Hindlimb muscle (tissue), 1 donor: ENCODE measurements at places on chromosomes 16 and 17. TPM values are rescaled to one million over a fixed set of nuclear protein-coding genes. Genes with fewer than 3 reads are reported as not detected.

Gene MMP28
- polyA plus RNA-seq: 4.5 TPM

Gene NTN3
- 4.4 TPM for polyA plus RNA-seq

Gene UTP4
- polyA plus RNA-seq: 37.2 TPM

Gene TMEM238L
- 0.13 TPM for polyA plus RNA-seq

Gene BAIAP3
- 0.72 TPM for polyA plus RNA-seq

Gene RRN3
- 30.9 TPM for polyA plus RNA-seq

Gene PCGF2
- polyA plus RNA-seq: 32.7 TPM

Gene VTN
- 1.2 TPM for polyA plus RNA-seq

Gene EPN3
- 1.5 TPM for polyA plus RNA-seq

Gene ATP2A3
- polyA plus RNA-seq: 7.3 TPM

Gene TP53TG3B
- polyA plus RNA-seq: not detected

Gene ATP2A1
- polyA plus RNA-seq: 758 TPM

Gene IRX6
- polyA plus RNA-seq: 0.18 TPM

Gene SMIM36
- polyA plus RNA-seq: 0.09 TPM

Gene TRPV2
- polyA plus RNA-seq: 4.6 TPM

Gene TMEM219
- 61.2 TPM for polyA plus RNA-seq

Gene KRT14
- polyA plus RNA-seq: 2.5 TPM

Gene SLC13A2
- polyA plus RNA-seq: not detected

DNA sequence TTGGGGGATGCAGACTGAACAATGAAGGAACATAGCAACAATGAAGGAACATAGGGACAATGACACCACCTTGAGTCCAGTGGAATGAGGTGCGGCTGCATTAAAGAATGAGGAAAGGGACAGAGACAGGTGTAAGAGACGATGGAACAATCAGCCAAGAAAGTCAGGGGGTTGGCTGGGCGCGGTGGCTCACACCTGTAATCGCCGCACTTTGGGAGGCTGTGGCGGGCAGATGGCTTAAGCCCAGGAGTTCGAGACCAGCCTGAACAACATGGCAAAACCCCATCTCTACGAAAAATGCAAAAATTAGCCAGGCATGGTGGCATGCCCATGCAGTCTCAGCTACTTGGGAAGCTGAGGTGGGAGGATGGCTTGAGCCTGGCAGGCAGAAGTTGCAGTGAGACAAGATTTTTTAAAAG lies 13.6 kb upstream of the CBFB start:
- DNase-seq: no peak

- DNase-seq: no peak
These were observed 6.8 kb downstream of the CBX4 start for GRCh38 chr17:79832218-79833109.

DNA sequence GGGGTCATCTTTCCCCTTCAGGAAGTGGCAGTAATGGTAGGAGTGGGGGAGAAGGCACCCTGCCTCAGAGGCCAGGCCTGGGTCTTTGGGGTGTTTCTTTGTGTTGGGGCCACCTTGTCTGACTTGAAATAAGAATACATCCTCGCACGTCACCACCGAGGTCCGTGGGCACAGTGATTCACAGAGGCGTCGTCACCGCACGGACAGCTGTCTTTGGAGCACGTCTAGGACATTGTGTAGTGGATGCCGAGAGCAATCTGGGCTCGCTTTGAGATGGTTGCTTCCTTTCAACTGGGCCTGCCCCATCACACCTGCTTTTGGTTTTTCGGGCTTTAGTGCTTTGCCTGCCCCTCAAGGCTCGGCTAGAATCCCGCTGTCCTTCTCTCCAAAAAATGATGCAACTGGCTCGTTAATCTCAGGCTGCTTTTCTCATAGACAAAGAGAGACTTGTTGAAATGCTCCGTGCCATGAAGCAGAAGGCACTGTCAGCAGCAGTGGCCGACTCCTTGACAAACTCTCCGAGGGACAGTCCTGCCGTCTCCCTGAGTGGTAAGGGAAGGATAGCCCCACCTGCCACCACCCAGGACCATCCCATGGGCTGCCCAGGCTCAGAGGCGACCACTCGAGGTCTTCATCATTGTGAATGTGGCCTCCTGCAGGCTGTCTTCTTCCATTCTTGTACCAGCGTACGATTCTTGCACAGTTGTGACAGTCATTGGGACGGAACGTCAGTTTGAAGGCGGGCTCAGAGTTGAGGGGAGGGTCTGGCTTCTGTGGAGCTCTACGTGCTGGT lies 24.0 kb downstream of the GINS2 start:
- DNase-seq: no peak

DNA sequence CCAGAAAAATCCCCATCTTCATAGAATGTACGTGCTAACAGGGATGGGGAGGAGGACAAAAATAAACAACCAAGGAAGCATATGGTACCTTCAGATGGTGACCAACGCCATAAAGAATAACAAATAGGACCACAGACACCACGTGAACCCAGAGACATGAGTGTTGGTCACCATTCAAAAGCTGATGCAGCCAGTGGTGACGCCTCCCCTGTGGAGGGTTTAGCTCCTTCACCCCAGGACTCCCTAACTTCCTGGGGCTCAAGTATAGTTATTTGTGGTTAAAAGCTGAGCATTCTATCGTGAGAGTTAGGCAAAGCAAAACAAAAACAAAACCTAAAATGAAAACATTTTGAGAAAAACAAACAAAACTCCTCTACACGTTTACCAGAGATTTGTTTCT lies 184.7 kb downstream of the SOX9 start:
- no peak for DNase-seq

DNA sequence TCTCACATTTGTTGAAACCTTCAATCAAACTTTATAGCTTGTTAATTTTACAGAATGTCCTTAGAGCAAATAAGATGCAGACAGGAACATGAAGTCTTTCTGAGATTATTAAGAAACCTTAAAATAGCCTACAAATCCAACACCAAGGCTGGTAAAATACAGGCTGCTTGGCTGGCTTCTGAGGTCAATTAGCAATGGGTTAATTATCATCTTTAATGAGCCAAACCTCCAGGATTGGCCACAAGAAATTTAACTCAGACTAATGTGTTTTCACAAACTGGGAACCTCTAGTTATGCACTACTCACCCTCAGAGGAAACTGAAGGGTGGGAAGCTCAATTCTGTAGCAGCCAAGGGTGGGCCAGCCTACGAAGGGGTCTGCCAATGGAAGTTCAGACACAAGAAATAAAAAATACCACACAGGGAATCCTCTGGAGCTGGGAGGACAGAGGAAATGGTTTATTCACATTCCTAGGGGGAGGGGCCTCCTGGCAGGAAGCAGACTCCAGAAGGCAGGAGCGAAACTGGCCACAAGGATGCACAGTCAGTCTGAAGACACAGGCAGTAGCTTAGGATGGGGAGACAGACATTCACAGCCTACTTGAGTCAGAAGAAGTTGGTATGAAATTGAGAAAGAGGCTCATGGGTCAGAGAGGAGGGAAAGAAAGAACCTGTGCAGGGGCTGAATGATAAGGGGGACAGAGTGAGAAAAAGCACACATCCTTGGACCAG lies 36.1 kb downstream of the HIC1 start:
- peak; percentile 83 for DNase-seq

DNA sequence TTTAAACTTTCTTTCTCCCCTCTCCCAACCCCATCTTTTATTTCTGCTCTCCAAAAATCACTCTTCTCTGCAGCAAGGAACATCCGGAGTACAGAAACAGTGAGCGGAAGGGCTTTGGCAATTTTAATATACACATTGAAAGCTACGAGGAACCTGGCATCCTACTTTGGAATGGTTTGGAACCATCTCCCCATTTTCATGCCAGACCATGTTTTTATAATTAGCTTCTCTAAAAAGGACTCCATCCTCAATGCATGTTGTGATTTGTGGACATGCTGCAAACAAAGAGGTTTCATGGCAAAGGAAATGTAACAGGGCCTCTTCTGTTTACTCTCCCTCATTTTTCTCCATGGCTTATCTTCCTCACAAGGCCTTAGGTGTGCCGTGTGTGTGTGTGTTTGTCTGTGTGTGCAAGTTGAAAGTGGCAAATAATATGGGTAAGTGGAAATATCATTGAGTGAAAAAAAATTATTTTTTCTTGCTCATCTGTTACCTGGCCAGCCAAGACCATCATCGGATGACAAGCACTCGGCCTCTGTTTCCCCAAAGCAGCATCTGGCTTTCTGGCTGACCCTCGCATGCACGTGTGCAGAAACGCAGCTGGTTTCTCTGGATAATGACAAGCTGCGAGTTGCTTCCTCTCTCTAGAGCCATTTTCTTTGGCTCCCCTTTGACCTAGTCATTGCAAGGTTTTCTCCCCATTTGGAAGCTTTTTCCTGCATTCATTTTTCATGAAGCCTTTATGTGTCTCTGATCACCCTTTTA lies 585.0 kb downstream of the TMEM114 start:
- DNase-seq: peak; percentile 56

GRCh38 chr16:78639775-78640174 lies 540.3 kb downstream of the WWOX start:
- no peak for DNase-seq

GRCh38 chr17:4146641-4147040 lies 3.6 kb downstream of the CYB5D2 start:
- DNase-seq: no peak

DNA sequence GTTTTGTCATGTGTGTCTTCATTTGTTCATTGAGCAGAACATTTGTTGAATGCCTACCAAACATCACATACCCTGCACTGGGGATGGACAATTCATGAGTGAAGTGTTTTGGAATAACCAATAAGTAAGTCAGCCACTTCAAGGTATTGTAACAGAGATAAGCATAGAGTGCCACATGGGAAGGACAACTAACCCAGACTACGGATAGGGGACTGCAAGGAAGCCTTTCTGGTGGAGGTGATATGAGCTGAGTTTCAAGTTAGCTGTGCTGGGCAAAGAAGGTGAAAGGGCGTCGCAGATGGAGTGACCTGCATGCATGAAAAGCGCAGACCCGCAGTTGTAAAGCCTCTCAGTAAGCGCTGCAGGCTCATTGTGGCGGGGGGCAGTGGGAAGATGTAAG lies 78.8 kb downstream of the TNRC6C start:
- DNase-seq: no peak

- DNase-seq: no peak
These were observed 13.3 kb downstream of the MPRIP start for GRCh38 chr17:17055286-17056155.

DNA sequence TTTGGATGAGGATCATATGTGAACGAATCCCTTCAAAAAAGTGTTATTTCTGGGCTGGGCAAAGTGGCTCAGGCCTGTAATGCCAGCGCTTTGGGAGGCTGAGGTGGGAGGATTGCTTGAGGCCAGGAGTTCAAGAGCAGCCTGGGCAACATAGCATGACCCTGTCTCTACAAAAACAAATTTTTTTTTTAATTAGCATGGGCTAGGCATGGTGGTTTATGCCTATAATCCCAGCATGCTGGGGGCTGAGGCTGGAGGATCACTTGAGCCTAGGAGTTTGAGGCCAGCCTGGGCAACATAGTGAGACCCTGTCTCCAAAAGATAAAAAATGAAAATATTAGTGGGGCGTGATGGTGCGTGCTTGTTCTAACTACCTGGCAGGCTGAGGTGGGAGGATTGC lies 4.6 kb downstream of the TAOK1 start:
- DNase-seq: no peak

DNA sequence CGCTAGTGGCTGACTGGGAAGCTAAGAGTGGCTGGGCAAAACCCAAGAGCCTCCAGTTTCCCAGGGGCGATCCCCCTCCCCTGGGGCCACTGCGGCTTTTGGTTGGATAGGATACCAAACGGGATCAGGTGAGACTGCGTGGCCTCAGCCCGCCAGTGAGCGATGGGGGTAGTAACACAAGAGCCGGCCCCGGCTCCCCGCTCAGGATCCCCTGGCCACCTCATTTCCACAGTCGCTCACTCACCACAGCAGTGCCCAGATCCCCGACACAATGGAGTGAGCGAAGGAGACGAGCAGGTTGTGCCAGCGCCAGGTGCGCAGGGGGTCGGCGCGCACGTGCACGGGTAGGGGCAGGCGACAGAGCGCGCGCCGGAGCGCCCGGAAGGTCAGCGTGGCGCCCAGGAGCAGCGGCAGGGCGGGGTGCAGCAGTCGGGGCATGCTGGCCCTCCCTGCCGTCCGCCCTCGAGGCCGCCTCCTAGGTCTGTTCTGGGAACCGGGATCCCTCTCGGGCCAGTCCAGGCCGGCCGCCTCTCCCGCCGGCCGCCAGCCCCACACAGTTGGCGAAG lies 290 bp downstream of the TLCD1 start:
- no peak for DNase-seq

GRCh38 chr16:4962716-4963115 lies 4.6 kb downstream of the SEC14L5 start:
- no peak for DNase-seq

- DNase-seq: no peak
These were observed 98.5 kb downstream of the TNFRSF13B start for GRCh38 chr17:16873174-16874035.

- no peak for DNase-seq
These were observed 7.8 kb downstream of the XYLT2 start for GRCh38 chr17:50353600-50354195.

- peak; percentile 87 for DNase-seq
These were observed 13.1 kb downstream of the BCAR1 start for GRCh38 chr16:75238132-75238852.

DNA sequence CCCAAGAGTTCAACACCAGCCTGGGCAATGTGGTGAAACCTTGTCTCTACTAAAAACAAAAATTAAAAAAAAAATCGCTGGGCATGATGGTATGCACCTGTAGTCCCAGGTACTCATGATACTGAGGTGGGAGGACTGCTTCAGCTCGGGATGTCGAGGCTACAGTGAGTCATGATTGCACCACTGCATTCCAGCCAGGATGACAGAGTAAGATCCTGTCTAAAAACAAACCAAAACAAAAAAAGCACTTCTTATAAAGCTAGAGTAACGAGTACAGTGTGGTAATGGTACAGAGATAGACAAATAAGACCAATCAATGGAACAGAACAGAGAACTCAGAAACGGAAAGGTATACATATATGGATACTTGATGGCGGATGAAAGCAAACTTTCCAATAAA lies 4.4 kb downstream of the NSMCE1 start:
- no peak for DNase-seq

GRCh38 chr16:7083096-7083495 lies 249.5 kb upstream of the RBFOX1 start:
- DNase-seq: peak; percentile 25

- DNase-seq: peak; percentile 20
These were observed 138.2 kb upstream of the ERCC4 start for GRCh38 chr16:13781575-13782338.

- DNase-seq: no peak
These were observed 6.8 kb downstream of the FAM83G start for GRCh38 chr17:18997650-18998196.

GRCh38 chr16:1443980-1444729 lies at the start of gene CCDC154:
Gene CCDC154 (minus strand): TSS chr16:1444556. CDS start chr16:1444322, 234 bp downstream.
- no peak for DNase-seq

GRCh38 chr17:17792551-17793377 lies 44.0 kb downstream of the SREBF1 start:
- no peak for DNase-seq

GRCh38 chr16:63749276-63749675 lies 1372.6 kb downstream of the CDH11 start:
- no peak for DNase-seq

DNA sequence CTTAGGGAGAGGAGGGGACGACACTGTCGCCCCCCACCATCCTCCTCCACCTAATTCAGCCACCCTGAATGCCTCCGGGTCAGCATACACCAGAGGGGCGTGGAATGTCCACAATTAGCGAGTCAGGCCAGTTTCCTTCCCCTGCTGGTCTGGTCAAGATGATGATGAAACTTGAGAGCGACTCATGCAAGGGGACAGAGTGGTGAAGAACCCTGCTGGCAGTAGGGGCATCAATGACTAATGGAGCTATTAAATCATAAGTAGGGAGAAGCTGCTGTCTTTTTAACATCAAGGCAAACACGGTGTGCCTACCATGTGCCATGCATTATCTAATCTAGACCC lies 7.2 kb downstream of the SPACA3 start:
- DNase-seq: no peak

GRCh38 chr16:57518520-57518919 lies 17.9 kb downstream of the CCDC102A start:
- DNase-seq: no peak

- DNase-seq: no peak
These were observed 2.8 kb upstream of the MATCAP1 start for GRCh38 chr16:67186550-67186950.
